Brain (organoid and tissue), 16 donors: ENCODE measurements at places on chromosomes 16 and 17. TPM values are rescaled to one million over a fixed set of nuclear protein-coding genes. Genes with fewer than 3 reads are reported as not detected.

Gene EFCAB5
- 0.61 TPM for polyA plus RNA-seq

Gene TMEM220
- polyA plus RNA-seq = 0.54 TPM

Gene CDRT15
- not detected for polyA plus RNA-seq

Gene GNG13
- polyA plus RNA-seq = 3.6 TPM

Gene TPPP3
- 438 TPM for polyA plus RNA-seq

Gene TBC1D3H
- polyA plus RNA-seq = not detected

Gene BRCA1
- polyA plus RNA-seq = 10.1 TPM

Gene KCNJ12
- 2.9 TPM for polyA plus RNA-seq

Gene SPNS3
- 0.41 TPM for polyA plus RNA-seq

Gene KRT28
- polyA plus RNA-seq = not detected

Gene KRT27
- not detected for polyA plus RNA-seq

Gene TBC1D26
- polyA plus RNA-seq = not detected

Gene GAS2L2
- polyA plus RNA-seq = not detected

Gene CYLD
- 10.3 TPM for polyA plus RNA-seq

Gene BCAR1
- polyA plus RNA-seq = 76.8 TPM

Gene SMPD3
- polyA plus RNA-seq = 60.8 TPM

Gene TNP2
- polyA plus RNA-seq = not detected

Gene RIPOR1
- polyA plus RNA-seq = 64.2 TPM

Gene UTS2R
- not detected for polyA plus RNA-seq

Gene CCL16
- polyA plus RNA-seq = not detected

Gene SNF8
- 140 TPM for polyA plus RNA-seq

Gene HOXB1
- polyA plus RNA-seq = not detected

Gene ARL5C
- not detected for polyA plus RNA-seq

Gene CHRNE
- polyA plus RNA-seq = 1.5 TPM

Gene TM4SF5
- not detected for polyA plus RNA-seq

Gene GPT2
- polyA plus RNA-seq = 116 TPM

Gene PPL
- 43.5 TPM for polyA plus RNA-seq

Gene RCVRN
- polyA plus RNA-seq = 0.88 TPM

Gene SYT17
- 8.2 TPM for polyA plus RNA-seq

Gene NR1D1
- 43.8 TPM for polyA plus RNA-seq

Gene NACA2
- polyA plus RNA-seq = not detected

Gene FBXO39
- polyA plus RNA-seq = not detected

Gene NPIPB4
- 6.2 TPM for polyA plus RNA-seq

Gene CEMP1
- not detected for polyA plus RNA-seq

Gene CCL1
- polyA plus RNA-seq = not detected

Gene GLIS2
- 17.2 TPM for polyA plus RNA-seq

Gene ZPBP2
- not detected for polyA plus RNA-seq

Gene FKBP10
- polyA plus RNA-seq = 20.6 TPM

Gene SLC4A1
- 0.34 TPM for polyA plus RNA-seq

Gene OR1E2
- not detected for polyA plus RNA-seq

Gene CHD3
- polyA plus RNA-seq = 76.2 TPM

Gene PRR35
- not detected for polyA plus RNA-seq

Gene HOXB13
- not detected for polyA plus RNA-seq

Gene CTRB1
- not detected for polyA plus RNA-seq

Gene KRT16
- not detected for polyA plus RNA-seq

Gene SLFN14
- not detected for polyA plus RNA-seq

Gene CACNG1
- polyA plus RNA-seq = 1.1 TPM

Gene NPIPA3
- polyA plus RNA-seq = 0.93 TPM

Gene RMI2
- polyA plus RNA-seq = 43.1 TPM

Gene B9D1
- 46.8 TPM for polyA plus RNA-seq
